ENCODE measurements at places on chromosomes 11 and 22.

DNA sequence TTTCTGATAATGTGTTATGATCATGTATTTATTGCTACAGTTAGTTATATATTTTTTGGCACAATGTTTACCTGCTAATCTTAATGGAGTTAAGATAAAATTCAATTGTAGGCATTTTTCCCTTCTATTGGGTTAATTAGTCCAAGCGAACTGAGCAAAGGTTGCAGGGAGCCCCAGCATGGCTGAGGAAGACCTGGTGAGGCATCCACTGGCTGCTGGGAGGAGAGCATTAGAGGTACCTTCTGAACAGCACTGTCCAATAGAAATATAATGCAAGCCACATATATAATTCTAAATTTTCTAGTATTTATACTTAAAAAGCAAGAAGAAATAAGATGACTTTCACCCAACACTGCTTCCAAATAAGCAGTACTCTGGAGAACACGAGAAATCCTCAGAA lies 689 bp upstream of the TMEM126A start:
- DNase-seq = no peak

DNA sequence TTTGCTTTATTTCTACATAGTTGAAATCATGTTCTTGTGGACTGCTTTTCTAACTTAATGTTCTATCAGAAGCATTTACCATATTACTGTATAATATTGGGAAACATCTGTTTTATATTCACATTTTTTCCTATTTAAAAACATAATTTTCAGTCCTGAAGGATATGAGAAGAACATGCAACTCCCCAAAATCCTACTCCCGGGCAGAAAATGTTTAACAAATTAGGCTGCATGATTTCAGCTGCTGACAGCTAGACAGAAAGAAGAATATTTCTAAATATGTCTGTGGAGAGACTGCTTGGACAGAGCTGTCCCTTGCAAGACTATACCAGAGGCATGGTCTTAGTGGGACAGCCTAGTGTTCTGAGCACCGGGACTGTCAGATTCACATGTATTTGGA lies 15.7 kb upstream of the AMPD3 start:
- DNase-seq = no peak

DNA sequence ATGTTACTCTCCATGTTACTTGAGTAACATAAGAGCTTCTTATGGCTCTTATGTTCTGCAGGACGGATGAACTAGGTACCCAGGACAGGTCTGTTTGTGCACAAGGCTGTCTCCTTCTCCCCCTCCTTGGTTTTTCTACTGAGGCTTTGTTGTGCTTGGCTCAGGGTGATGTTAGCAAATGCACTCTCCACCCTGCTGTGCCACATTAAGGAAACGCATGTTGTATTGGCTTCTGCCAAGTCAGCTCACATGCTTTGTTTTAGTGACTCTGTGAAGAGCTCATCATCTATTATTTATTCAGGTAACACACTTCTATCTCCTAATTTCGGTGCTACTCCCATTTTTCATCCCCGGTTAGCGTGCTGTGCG lies 108.3 kb downstream of the PTPRJ start:
- DNase-seq = peak; percentile 17

DNA sequence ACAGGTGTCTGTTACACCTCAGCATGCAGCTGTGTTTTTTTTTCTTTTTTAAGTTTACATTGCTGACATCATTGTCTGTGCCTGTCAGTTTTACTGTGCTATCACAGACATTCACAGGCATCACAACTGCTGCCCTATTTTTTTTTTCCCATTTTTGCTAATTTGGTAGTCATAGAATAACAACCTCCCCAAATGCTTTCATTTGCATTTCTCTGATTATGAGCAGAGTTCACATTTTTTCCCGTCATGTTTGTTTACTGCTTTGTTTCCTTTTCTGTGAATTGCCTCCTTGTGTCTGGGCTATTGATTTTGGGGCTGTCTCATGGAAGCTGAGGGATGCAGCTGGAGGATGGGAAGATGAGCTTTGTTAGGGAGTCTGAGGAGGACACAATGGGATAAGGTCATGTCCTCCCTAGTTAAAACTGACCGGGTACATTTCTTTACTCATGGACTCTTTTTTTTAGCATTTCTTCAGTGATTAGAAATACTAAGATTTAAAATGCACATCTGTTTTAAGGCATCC lies 155.1 kb downstream of the LDLRAD3 start:
- no peak for DNase-seq

DNA sequence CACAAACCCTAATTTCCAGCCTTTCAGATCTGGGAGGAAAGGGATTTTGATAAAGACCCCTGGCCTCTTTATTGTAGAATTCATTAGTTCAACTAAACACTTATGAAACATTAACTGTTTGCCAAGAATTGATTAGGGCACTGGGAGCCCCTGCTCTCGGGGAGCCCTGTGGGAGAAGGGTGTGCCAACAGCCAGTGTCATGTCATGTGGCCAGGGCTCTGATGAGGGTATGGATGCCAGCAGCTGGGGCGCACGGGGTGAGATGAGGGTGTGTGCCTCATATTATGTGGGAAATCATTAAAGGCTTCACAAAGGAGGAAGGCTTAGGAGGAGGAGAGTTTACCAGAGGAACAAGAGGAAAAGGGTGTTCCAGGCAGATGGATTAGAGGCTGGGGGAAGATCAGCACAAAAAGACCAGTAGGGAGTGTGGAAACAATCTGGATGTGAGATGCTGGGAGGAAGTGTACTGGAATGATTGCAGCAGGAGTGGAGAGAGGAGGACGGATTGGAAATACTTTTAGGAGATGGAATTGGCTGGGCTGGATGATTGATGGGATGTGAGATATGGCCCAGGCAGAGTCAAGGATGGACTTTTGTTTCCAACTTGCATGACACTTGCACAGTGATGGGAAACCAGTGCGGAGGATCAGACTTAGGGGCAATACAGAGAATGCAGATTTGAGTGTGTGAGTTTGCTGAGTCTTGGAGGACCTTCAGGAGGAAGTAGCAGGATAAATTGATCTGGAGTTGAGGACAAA lies 137.8 kb downstream of the CSNK2A3 start:
- no peak for DNase-seq

DNA sequence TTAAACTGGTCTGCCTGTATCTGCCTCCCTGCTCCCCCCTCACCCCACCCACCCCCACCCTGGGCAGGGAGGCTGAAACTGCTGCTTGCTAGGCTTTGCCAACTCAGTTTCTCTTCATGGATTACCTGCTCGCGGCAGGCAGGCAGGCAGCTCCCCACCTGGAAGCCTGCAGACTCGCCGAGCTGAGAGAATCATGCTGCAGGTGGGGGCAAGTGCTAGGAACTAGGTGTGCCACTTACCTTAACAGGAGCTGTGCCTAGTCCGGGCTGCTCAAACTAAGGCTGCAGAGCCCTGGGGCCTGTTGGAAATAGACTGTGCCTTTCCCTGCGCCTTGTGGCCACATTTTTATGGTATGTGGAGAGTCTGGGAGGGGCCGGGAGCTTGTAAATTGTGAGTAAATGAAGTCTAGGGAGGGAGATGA lies 30.3 kb downstream of the MARK2 start:
- DNase-seq = no peak

DNA sequence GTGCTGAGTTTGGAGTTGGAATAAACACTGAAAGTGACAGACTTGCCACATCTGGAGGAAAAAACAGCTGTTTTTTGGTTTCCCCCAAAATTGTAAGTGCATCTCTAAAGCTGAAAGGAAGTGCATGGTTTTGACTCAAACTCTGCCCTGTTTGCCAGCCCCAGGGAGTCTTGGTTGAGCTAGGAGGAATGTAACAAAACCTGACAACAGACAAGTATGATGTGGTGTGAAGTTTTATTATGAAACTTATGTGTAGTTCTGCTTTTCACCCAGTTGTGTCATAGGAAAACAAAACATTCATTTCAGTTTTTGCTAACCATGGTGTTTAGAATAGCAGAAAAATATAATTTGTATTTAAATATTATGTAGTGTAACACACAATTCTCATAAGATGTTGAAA lies 31.7 kb upstream of the PDE3B start:
- DNase-seq = no peak

GRCh38 chr11:116217006-116217405 lies 555.8 kb downstream of the BUD13 start:
- DNase-seq = peak; percentile 49

DNA sequence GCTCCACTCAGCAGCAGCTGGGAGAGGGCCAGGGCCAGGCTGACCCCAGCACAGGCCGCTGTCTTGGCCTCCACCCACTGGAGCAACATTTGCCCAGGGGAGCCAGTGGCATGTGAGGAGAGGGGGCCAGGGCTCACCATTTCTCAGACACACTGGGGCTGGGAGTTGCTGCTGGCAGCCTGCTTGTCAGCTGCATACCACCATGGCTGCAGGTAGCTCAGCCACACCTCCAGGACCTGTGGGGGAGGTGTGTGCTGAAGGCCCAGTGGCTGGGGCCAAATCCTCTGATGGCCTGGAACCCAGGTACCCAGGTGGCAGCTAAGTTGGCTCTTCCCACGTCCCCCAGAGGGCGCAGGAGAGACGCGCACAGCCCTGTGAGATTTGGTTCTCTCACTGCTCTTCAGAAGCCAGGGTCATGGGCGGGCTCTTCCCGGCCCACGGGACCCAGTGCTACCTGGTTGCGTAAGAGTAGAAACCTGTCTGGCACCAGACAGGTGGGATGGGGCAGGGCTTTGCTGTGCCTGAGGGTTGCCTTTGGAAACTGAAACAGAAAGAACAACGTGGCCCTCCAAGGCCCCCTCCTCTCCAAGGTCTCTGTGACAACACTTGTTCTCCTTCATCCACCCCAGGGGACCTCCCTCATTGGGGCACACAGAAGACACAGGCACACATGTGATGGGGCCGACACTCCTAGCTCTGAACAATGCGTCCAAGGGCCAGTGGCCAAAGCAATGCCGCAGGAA lies 98.8 kb downstream of the MED15 start:
- DNase-seq = peak; percentile 49

- no peak for DNase-seq
Observed at GRCh38 chr11:35978183-35978582, 34.3 kb downstream of the LDLRAD3 start.

GRCh38 chr11:125924384-125925007 lies 20.2 kb downstream of the DDX25 start:
- DNase-seq = no peak

GRCh38 chr22:38299770-38300102 lies 17.5 kb downstream of the CSNK1E start:
- no peak for DNase-seq

DNA sequence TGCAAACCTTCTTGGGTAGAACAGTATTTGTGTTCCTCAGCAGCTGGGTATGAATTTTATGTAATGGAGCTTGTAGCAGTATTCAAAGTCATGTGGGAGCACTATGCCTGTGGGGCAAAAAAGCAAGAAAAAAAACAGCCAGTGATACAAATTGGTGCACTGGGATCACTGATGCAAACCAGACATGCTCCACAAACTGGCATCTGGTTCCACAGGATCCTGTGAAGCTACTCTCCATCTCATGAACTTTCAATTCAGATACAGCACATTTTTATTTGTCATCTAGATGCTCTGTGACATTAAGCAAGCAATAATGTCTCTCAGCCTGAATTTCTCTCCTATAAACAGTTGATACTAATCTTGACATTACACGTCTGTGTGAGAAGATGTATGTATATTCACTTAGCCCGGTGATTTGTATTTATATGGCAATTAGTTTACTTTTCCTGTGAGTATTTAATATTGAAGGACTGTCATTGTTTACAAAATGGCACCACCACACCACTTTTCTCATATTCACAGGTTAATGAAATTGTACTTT lies 208.5 kb upstream of the GRIA4 start:
- DNase-seq = no peak

DNA sequence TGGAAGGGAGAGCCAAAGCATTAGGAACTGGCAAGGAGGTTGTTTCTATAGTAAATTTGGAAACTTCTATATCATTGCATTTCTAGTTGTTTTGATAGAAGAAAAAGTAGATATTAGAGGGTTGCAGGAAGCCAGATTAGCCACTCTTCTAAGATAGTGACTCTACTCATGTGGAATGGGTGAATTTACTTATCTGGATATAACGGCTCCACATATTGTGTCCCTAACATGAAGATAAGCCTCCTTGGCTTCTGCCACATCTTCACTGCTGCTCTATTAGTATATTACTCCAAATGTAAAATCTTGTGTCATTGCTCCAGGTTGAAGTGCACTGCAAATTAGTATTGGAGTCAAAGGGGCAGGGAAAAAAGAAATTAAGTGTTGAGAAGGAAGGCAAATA lies 283.3 kb downstream of the CASP12 start:
- no peak for DNase-seq

- DNase-seq = peak; percentile 85
Observed at GRCh38 chr11:116500947-116501602, 271.7 kb downstream of the BUD13 start.

DNA sequence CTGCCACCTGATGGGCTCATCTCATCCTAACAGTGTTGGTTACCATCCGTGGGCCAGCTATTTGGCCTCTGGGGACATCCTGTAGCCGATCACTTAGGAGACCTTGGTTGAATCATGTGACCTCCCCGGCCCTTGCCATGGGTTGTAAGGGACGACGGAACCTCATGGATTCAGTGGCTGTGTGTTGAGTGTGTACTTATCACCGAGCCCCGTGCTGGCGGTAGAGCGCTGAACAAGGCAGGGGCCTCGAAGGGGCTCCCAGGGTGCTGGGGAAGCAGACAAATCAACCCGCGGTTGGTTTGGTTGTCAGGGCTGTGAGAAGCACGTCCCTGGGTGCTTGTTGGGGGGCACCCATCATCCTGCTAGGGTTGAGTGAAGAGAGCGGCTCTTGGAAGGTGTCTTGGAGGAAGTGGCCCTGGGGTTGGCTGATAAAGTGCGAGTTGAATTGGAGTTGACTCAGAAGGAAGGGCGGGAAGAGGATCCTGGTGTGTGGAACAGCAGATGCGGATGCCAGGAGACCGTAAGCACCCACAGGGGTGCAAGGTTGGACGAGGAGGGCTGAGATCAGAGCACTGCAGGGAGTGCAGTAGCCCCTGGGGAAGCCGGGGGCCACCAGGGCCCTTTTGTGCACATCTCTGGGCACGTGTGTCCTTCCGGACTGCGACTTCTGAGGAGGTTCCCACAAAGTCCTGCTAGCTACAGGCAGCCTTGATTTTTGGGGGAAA lies 53.6 kb downstream of the MPPED1 start:
- no peak for DNase-seq

- DNase-seq = no peak
Observed at GRCh38 chr11:66359662-66360087, 11.9 kb downstream of the SLC29A2 start.

- peak; percentile 90 for DNase-seq
Observed at GRCh38 chr11:73308003-73308960, at the start of gene ARHGEF17. TSS of gene ARHGEF17 (plus strand) at chr11:73308276. CDS start at chr11:73308639, 363 bp downstream.

DNA sequence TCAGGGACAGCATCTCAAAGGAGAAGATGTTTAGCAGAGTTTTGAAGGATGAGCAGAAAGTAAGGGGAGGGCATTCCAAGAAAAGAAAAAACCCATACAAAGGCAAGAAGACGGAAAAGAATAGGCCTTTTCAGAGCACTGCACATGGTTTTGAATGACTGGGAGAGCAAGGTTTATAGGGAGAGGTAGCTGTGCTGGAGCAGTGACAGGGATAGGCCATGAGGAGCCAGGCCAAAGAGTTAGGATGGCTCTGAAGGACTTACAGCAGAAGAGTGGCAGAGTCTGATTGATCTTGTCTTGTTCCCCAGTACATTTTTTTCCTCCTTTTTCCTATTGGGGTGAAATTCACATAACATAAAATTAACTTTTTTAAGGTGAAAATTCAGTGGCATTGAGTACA lies 55.8 kb upstream of the PAK1 start:
- DNase-seq = no peak

GRCh38 chr11:119592642-119593041 lies 136.4 kb downstream of the NECTIN1 start:
- DNase-seq = no peak

Measured in NCI-H1105 treated with DMSO at 0.1 percent for 48 hours (cell line).